MG63 (cell line): ENCODE measurements at places on chromosomes 4 and X.

GRCh38 chrX:15882704-15883539 lies 28.3 kb upstream of the AP1S2 start:
- DNase-seq: peak; percentile 4

GRCh38 chr4:120853161-120853935 lies 69.2 kb downstream of the PRDM5 start:
- DNase-seq: no peak

GRCh38 chrX:148599404-148599803 lies 99.0 kb downstream of the AFF2 start:
- DNase-seq: no peak

DNA sequence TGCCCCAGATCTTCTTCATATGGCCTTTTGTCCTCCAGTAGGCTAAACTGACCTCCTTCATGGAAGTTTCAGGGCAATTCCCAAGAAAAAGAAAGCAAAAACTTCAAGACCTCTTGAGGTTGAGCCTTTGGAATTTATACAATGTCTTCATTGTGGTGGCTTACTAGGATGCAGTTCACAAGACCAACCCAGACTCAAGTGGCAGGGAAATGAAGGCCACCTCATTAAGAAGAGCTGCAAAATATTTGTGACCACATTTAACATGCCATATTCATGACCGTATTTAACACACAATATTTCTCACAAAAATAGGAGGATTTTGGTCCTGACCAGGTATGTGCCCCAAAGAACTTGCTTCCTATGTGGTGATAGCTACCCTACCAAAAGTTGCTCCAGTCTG lies 605.5 kb upstream of the PITX2 start:
- no peak for DNase-seq

DNA sequence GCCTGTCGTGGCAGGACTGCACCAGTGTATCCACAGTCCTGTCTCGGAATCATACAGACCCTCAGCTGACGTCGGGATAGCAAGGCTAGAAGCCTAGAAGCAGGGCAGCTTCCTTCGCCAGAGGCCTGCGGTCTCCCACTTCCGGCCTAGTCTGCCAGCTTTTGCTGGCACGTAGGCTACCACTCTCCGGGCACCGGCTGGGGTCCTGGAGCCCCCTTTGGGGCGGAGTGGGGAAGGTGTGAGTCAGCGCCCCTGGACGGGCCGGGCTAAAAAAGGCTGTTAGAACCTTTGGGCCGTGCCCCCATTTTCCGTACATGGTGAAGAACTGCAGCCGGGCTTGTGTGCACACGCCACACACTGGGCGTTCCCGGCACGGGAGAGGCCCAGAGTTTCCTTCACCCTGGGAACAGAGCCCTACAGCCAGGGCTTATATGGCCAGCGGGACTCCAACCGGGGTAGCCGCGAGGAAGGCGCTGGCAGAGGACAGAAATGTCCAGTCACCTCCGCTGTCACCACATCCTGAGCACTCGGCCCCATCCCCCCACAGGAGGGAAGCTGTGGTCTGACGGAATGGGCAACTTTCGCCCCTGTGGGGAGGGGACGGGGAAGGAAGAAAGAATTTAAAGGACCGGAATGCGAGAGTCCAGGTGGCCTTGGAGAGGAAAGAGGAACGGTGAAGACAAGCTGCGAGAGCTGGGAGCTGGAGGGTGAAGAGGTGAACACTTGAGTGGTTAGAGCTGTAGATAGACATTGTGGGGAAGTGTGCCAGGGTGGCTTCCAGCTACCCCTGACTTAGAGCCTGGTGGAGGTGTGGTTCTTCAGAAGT lies 4.6 kb downstream of the MAGIX start:
- peak; percentile 91 for DNase-seq

GRCh38 chr4:64584125-64584524 lies 174.9 kb upstream of the TECRL start:
- DNase-seq: no peak

DNA sequence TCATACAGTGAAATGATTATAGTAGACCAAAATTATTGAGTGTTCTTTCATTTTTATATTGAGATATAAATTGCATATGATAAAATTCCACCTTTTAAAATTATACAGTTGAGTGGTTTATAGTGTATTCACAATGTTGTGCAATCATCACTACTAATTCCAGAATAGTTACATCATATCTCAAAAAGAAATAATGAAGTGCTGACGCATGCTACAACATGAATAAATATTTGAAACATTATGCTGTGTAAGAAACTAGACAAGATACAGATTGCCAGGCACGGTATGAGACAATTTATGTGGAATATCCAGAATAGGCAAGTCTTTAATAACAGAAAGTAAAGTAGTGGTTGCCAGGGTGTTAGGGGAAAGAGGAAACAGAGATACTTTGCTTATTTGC lies 871.7 kb downstream of the FAM133A start:
- DNase-seq: no peak

DNA sequence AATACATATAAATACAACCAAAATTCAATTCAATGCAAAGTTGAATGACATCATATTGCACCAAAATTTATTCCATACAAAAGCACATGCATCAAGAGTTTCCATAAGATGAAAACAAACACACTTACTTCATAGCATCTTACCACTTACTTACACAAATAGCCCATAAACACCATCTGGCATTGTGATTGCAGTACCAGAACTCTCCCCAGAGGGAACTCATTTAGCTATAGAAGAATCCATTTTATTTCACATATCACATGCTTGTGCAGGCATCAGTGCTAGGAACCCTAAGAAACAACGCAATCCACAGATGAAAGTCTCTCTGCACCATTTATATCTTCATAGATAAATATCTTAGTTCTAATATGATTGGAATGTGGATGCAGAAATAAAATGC lies 77.9 kb downstream of the SLC7A11 start:
- DNase-seq: no peak

DNA sequence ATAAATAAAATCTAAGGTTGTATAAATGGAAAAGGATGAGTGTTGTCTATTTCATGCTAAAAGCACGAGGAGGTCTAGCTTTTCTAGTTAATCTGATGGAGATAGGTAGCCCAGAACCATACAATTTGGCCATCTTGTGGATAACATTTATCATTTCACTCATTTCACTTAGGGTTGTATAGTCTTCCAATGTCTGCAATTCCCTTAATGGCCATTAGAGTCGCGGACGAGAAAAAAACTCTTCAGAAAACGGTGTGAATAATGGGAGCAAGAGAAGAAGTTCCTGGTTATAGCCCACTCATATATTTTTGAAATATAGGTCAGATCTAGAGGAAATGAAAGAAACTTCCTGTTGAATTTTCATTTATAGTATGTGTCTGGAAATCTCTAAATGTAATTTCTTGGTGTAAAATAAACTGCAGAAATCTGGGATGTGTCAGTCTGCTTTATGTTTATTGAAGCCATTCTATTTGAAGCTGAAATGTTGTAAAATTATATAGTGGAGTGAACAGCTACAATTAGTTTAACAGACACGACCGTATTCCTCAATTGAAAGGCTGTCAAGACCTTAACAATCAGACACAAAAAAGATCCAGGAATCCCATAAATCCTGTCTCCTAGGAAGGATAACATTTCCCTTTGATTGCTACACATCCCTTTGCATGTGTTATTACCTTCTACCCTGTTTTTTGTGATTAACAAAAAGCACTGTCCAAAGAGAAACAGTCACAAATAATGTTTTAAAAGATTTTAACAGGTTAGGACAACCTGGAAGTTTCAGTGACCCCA lies 47.7 kb upstream of the MGST2 start:
- DNase-seq: no peak

DNA sequence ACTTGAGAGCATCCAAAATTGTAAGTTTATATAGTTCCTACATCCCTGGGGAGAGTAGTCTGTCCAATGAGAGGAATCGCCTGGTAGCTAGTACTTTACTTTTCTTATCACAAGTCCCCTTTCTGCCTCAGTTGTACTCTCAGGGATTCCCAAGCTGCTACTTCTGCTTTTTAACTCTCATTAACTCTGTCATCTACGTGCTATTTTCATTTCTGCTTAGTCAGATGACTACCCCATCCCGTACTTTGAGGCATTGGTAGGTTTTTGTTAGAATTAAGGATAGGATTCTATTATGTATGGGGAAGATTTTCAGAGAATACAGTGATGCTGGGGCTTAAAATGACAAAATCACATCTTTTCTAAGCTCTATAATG lies 24.7 kb downstream of the RBPJ start:
- DNase-seq: no peak

DNA sequence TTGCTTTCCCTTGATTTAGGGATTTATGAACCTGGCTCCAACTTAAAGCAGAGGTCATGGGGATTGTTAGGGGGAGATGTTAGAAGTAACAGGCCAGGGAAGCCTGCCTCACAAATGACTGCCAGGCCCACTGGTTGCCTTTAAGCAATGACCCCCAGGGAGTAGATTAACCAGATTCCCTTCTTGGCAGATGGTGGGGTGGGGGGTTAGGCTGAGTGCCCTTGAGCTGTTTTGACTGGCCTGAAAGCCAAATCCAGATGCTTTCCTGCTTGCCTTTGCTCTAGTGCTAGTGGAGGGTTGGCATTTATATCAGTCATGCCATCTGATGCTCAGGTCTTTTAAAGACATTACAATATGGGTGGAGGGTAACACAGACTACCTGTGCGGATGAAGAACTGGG lies 128.1 kb downstream of the TMEM164 start:
- DNase-seq: peak; percentile 3

DNA sequence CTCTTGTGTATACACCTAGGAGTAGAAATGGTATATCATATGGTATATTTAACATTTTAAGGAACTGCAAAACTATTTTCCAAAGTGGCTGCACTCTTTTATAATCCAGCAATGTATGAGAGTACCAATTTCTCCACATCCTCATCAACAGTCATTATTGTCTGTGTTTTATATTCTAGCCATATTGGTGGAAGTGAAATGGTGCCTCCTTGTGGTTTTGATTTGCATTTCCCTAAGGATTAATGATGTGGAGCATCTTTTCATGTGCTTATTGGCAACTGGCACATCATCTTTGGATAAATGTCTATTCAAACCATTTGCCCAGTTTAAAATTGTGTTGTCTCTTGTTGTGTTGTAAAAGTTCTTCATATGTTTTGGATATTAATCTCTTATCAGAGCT lies 9.6 kb downstream of the BMP15 start:
- DNase-seq: no peak

- DNase-seq: no peak
These were observed 677 bp upstream of the CENPC start for GRCh38 chr4:67546004-67546356.

DNA sequence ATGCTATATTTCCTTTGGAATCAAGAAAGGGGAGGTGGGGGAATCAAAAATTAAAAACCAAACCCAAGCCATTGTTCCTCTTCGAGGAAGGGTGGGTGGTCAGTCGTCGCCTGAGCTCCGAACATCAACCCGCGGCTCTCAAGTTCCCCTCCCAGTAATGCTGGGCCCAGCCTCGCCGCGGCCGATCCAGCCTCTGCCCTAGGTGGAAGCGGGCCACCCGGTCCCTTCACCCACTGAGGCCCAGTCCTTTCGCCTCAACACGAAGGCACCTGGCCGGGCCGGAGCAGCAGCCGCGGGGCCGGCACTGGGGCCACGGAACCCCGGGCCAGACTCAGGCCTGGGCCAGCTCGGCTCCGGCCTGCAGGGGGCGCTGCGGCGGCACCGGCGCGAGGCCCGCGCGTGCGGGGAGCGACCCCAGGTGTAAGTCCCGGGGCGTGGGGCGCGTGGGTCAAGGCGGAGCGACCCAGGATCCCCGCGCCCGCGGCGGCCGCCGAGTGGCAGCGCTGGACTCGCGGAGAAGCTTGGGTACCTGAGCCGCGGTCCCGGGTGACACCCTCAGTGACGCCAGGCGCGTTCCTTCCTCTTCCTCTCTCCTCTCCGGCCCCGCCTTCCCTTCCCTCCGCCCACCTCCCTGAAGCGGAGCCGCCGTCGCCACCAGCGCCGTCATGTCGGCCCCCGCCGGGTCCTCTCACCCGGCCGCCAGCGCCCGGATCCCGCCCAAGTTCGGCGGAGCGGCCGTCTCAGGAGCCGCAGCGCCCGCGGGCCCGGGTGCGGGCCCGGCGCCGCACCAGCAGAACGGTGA lies at the start of gene SEC24B:
Gene SEC24B (plus strand): TSS at position 611 of the 802 bp plus-strand sequence. CDS start 55 bp downstream, at position 666.
- peak; percentile 82 for DNase-seq

- no peak for DNase-seq
These were observed 2.3 kb upstream of the SLBP start for GRCh38 chr4:1714303-1715001.

- DNase-seq: no peak
These were observed 141.8 kb downstream of the TSPAN5 start for GRCh38 chr4:98516441-98517217.

DNA sequence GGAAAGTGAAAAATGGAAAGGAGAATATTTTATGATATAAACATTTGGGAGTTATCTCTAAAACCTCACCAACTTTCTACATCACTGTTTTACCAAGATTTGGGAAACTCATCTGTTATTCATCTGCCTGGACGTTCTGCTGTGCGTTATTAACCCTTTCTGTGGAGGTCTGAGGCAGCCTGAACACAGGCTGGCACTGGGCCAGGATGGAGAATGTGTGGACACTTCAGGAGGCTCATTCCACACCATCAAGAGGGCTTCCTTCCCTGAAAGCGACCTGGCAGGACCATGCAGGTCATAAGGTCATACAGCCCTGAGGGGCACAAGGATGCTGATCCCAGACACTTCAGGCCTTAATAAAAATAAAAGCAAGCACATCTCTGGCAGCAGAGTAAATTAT lies 31.2 kb upstream of the TMEM184C start:
- no peak for DNase-seq

DNA sequence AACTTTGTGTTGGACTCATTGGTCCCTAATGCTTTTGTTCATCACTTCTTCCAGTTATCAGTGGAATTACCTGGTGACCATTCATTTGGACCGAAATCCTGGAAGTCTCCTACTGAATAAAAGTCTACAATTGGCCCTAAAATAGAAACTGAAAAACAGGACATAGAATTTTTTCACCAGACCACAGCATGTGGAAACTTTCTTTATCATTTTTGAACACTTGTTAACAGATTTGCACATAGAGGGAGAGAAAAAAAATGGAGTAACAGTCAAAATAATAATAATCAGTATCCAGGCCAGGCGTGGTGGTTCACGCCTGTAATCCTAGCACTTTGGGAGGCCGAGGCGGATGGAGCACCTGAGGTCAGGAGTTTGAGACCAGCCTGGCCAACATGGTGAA lies 7.1 kb downstream of the EPGN start:
- no peak for DNase-seq

DNA sequence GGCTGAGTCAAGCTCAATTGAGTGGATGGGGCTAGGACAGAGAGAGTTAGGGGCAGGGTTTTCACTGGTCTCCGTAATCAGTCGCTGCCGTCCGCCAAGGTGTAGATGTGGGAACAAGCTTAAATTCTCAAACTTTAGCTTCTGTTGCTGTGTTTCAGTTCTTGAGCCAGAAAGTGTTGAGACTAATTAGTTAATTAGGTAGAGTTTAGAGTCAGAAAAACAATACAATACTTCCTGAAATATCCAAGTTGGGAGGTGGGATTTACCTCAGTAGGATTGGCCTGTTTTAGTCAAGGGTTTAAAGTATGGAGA lies 1.1 kb upstream of the UBE2D3 start:
- no peak for DNase-seq
